ENCODE measurements at places on chromosomes 6 and 20.

- DNase-seq, result no peak
Observed at GRCh38 chr20:24437196-24438082, 32.0 kb upstream of the SYNDIG1 start.

GRCh38 chr6:7136859-7137334 is 29.1 kb downstream of the RREB1 start:
- no peak for DNase-seq

- no peak for DNase-seq
Observed at GRCh38 chr6:161232467-161232866, 41.4 kb downstream of the AGPAT4 start.

DNA sequence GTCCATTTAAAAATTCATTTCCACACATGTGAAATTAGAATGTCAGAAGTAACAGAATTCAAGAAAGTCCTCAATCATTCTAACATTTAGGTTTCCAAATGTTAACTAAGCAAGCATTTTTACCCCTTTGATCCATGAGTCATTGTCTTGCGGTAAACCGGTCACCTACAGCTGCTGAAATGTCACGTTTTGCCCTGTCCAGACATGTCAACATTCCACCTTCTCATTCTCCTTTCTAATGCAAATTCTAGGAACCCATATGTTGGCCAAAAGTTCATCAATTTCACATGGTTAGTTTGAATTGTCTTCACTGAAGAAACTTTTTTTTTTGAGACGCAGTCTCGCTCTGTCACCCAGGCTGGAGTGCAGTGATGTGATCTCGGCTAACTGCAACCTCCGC is 117.2 kb downstream of the IPCEF1 start:
- DNase-seq, result no peak

DNA sequence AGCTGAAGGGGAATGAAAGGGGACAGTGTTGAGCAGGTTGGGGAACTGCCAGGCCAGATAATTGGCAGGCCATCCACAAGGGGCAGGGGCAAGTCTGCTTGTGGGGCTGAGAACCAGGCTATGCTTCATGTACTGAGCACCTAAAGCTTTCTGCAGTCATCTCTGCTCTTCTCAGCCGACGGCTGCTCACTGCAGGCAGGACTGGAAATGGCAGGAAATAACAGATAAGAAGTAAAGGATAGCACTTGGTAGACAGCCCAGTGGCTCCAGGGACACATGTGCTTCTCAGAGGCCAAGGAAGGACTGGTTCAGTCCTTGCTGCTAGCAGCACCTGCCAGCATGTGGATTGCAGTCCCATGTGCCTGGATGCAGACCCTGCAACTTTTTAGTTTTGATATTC is 89.8 kb downstream of the CD164 start:
- no peak for DNase-seq

GRCh38 chr6:115415378-115415777 is 645.3 kb downstream of the FRK start:
- DNase-seq, result no peak

GRCh38 chr6:88499436-88499835 is 333.3 kb upstream of the CNR1 start:
- DNase-seq, result no peak

DNA sequence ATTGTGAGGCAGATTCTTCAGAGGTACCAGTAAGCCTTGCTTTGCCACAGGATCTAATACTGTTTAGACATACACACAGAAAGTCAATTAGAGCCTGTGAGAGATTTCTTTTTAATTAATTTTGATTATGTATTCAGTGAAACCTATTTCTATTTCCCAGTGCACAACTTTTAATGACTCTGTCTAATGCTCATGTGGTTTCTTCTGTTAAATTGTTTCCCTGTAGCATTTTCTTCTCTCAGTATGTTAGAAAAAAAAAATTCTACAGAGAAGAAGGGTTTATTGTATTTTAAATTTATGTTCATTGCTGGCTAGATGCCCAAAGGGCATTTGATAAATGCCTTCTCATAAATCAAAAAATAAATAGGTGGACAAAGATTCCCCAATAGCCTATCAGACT is 293.7 kb downstream of the C6orf118 start:
- DNase-seq, result no peak

DNA sequence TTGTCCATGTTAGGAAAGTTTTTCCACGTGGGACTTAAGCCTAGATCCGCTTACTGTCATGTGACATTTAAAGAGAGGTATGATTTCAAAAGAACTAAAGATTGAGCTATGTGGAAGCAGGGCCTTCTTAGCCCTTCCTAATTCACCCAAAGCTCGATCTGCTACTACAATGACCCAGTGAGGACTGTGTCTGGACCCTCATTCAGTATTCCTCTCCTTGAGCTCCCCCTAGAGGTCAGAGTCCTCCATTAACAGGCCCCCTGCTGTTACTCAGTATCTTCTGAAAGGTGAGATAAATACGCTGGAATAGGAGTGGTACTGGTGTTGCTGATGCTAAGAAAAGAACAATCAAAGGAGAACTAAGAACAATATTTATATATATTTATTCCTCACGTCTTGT is 414.0 kb downstream of the GJA1 start:
- DNase-seq, result peak; percentile 43

- DNase-seq, result no peak
Observed at GRCh38 chr6:39573541-39573940, 151.7 kb downstream of the KIF6 start.

GRCh38 chr6:88044530-88044929 is 3.1 kb upstream of the SPACA1 start:
- DNase-seq, result no peak

- DNase-seq, result no peak
Observed at GRCh38 chr6:97294451-97294850, 11.4 kb upstream of the MMS22L start.

- no peak for DNase-seq
Observed at GRCh38 chr20:58344741-58345140, 35.2 kb downstream of the RAB22A start.
